Activated CD4-positive, alpha-beta T cell treated with anti-CD3 and anti-CD28 coated beads for 48 hours (primary cell): ENCODE measurements at places on chromosomes 16 and 17.

GRCh38 chr17:57302690-57303465 is 46.6 kb downstream of the MSI2 start:
- no peak for DNase-seq

- peak; percentile 88 for DNase-seq
These were observed at the start of gene IL4R for GRCh38 chr16:27313422-27314160. Gene IL4R (plus strand): TSS chr16:27313974. CDS start chr16:27340204, 26,230 bp downstream.

- no peak for DNase-seq
These were observed 5.7 kb downstream of the WSCD1 start for GRCh38 chr17:6075845-6076244.

GRCh38 chr16:7321661-7322060 is 11.0 kb upstream of the RBFOX1 start:
- no peak for DNase-seq

GRCh38 chr17:72840019-72840418 is 252.5 kb downstream of the SLC39A11 start:
- DNase-seq = no peak

- DNase-seq = no peak
These were observed 15.9 kb upstream of the MEIOB start for GRCh38 chr16:1887711-1888354.

- no peak for DNase-seq
These were observed 6.1 kb downstream of the RUNDC3A start for GRCh38 chr17:44314524-44314868.

DNA sequence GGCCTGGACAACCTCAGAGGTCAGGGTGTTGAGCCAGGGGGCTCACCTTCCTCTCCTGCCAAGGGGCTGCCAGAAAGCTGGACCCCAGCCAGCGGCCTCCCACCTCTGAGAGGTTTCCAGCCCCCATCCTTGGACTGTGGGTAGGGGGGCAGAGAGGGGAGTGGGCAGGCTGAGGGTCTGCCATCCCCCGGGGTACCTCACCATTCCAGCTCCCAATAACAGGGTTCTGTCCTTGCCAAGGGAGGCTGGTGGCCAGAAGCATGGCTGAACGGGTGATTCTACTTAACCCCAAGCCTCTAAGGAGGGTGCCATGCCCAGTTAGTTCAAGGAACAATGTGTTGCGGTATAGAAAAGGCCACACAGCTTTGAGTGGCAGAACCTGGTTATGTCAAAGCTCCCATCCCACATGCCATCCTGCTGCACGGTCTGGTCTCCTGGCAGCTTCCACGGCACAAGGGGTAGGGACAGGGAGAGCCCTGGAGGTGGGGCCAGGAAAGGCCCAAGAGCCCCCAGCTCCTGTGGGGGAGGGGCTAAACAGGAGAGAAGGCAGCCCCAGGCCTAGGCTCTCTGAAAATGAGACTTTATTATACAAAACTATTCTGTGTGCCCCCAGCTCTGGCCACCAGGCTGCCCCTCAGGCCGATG is 19.8 kb downstream of the B9D1 start:
- DNase-seq = no peak

DNA sequence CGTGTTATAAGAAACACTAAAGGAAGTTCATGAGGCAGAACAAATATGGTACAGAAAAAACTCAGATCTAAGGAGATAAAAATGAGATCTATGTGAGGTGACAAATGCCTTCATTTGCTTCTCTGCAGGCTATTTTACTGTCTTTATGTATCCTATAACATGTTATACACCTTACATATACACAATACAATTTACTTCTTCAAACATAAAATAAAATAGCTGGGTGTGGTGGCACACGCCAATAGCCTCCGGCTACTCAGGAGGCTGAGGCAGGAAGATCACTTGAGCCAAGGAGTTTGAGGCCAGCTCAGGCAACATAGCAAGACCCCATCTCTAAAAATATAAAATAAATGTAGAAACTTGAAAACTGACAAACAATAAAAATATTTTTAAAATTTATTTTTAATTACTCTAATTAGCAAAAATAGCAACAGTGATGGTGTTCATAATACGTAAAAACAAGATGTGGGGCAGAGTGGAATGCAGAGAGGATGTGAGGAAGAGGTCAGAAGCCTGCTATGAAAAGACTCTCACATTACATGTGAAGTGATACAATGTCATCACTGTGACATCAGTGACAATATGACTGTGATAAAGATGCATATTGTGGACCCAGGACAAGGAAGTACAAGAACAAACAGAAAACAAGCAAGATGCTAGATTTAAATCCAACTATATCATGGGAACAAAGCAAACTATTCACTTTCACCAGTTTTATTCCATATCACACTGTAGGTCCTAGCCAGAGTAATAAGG is 31.0 kb downstream of the VPS53 start:
- DNase-seq = no peak

GRCh38 chr16:16960785-16961184 is 510.0 kb downstream of the XYLT1 start:
- DNase-seq = no peak

DNA sequence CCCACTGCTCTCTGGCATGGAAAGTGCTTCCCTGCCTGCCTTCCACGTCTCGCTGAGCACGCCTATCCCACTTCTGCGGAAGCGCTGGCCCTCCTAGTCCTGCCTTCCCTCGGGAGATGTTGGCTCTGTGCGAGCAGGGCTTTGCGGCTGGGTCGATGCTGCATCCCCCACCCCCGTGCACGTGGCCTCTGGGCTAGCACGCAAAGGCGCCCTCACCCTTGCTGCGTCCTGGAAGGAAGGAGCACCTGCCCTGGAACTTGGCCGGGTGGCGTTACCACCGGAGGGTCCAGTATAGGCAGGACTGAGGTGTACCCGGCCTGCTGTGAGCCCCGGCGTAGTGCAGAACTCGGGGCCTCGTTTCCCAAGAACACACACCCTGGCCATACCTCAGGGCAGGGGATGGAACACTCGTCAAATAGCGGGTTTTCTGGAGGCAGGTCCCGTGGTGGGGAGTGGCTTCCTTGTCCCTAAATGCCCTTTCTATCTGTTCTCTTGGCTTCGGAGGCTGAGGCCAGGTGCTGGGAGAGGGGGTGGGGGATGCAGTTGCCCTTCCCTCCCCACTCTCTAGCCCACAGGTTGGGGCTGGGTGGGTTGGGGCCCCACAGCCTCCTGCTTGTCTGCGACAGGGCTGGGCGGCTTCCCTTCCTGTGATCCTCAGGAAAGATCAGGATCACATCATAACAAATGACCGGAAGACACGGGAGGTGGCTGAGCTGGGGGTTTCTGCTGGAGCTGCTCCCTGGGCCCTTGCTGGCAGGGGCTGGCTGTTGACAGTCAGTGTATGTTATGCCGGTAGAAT is 17.4 kb downstream of the BAIAP2 start:
- DNase-seq = no peak

DNA sequence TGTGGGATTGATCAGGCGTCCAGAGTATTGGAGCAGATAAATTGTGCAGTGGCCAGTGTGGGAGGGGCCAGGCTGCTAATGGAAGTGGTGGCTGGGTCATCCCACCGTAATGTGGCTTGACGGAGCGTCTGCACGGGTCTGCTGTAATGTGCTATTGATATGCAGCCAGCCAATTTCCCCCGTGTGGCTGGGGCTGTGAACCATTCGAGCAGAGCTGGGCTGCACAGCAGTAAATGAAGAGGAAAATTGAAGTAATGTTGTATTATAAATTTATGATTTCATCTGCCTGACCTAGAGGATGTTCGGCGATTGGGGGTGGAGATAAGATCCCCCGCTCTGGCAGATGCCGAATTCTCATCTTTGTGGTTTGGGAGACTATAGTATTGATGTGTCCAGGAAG is 121.5 kb downstream of the CCDC182 start:
- no peak for DNase-seq

DNA sequence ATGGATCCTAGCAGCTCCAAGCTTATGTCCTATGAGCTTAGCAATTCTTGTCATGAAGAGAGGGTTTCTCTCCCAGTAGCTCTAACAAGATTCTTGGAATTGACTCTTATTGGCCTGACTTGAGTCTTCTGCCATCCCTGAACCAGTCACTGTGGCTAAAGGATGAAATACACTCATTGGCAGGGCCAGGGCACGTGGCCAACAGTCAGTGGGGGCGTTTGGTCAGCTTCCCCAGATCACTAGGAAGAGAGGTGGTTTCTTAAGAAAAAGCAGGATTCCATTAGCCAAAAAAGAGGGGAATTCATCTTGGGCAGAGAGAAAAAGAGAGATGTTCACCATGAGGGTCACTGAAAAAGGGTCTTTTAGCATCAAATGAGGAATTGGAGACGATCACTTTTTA is 363.2 kb downstream of the SNX29 start:
- no peak for DNase-seq

- DNase-seq = no peak
These were observed 6.6 kb upstream of the HOXB9 start for GRCh38 chr17:48632579-48633265.

DNA sequence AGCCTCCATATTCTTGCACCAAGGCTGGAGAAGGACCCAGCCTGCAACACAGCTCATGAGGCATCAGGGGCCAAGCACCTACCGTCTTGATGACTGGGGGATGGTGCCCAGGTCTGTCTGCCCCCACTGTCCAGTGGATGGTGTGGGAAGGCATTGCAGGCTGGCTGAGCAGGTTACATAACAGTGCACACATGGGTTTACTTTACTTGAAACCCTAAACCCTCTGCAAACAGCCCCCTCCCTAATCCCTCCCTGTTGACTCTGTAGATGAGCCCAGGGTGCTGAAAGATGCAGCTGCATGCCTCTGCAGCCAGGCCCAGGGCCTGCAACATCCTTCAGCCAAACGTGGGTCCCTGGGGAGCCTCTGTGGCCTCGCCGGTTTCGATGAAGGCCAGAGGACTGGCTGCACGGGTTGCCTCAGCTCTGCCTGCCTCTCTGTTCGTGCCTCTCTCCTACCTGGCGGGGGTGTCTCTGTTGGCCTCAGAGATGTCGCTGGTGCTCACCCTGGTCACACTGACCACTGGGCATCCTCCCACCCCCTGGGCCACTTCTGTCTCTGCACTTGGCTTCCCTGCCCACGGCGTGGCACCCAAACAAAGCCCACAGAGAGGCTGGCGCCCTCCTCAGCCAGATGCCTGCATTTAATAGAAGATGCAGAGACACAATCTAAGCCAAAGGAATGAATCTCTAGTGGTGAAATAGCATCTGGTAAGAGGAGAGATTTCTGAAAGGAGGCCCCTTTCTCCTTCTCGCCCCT is 95.1 kb downstream of the METRNL start:
- no peak for DNase-seq

GRCh38 chr17:35374766-35375344 is 1.4 kb upstream of the SLFN11 start:
- no peak for DNase-seq

- DNase-seq = no peak
These were observed 171.8 kb upstream of the CACNG5 start for GRCh38 chr17:66663041-66663606.

DNA sequence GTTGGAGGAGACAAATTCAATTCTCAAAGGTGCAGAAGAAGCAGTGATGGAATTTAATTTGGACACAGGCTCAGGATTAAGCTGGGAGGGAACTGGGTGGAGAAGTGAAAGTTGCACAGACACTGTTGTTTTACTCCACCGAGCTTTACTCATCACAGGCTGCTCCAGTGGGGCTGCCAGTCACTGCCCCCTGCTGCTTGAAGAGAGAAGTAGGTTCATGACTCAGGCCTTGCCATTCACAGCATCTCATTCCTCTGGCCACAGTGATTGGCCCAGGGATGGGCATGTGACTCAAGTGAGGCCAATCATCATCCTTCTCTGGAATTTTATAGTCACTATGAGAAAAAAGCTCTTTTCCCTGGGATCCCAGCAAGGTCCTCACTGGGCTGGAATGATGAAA is 11.8 kb downstream of the GNAO1 start:
- DNase-seq = peak; percentile 74

GRCh38 chr16:9949396-9949795 is 232.8 kb downstream of the GRIN2A start:
- no peak for DNase-seq

DNA sequence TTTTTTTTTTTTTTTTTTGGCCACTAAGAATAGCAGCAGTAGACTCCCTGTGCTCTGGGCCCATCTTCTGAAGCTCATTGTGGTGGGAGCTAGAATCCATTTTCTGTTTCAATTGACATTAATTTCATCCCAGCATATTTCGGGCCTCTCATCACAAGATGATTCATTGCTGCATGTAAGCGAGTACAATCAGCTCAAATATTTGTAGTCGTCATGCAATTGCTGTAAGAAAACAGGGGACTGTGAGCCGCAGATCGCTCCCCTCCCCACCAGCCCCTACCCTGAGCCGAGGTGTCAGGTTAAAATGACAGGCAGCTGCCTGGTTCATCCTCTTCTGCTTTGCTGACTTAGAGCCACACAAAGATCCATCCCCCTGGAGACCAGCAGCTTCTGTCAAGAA is 358.8 kb upstream of the CDH5 start:
- DNase-seq = no peak

- peak; percentile 36 for DNase-seq
These were observed 15.7 kb downstream of the ZDHHC7 start for GRCh38 chr16:84995663-84996062.

GRCh38 chr17:78734793-78735641 is 47.1 kb downstream of the CYTH1 start:
- peak; percentile 36 for DNase-seq

- no peak for DNase-seq
These were observed 17.0 kb downstream of the TNS4 start for GRCh38 chr17:40484285-40484972.

DNA sequence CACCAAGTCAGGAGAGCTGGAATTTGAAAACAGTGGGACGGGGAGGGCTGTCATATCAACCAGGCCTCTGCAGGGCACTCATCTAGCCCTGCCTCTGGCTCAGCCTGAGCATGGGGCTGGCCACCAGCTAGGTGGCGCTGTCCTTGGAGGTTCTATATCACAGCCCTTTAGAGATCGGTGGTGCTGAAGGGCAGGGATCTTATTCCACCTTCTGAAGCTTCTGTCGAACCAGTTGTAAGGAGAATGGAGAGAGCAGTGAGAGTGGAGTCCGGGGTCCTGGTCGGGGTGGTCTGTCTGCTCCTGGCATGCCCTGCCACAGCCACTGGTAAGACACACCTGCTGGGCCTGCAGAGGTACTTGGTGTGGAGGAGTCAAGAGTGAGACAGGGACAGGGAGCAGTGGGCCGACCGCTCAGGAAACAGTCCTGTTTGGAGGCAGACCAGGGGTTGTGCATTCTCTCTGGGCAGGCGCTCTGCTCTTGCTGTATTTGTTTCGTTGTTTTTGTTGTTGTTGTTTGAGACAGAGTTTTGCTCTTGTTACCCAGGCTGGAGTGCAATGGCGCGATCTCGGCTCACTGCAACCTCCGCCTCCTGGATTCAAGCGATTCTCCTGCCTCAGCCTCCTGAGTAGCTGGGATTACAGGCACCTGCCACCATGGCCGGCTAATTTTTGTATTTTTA is at the start of gene CES3:
Gene CES3 (plus strand): TSS at position 202 of the 680 bp plus-strand sequence. CDS start 42 bp downstream, at position 244.
- DNase-seq = peak; percentile 85

DNA sequence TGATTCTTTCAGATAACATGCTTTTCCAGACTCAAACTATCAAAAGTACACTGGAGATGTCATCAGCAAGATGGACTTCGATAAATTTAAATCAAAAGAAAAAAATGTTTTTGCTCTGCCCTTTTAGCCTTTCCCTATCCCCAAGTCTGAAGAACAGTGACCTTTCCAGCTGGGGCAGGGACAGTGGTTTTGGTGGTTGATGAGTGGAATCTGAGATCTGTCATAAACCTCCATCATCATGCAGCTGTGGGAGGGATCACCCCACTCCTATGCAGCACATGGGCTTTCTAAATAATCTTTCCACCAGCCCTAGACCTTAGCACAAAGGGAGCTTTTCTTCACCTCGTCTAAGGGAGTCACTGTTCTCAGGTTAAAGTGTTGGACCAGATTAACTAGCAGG is 869.5 kb upstream of the SOX9 start:
- no peak for DNase-seq

GRCh38 chr16:86120201-86121192 is 221.5 kb downstream of the IRF8 start:
- no peak for DNase-seq

- DNase-seq = no peak
These were observed 24.1 kb downstream of the BLMH start for GRCh38 chr17:30267625-30268024.

- no peak for DNase-seq
These were observed 19.6 kb upstream of the CACNA1H start for GRCh38 chr16:1133271-1133670.
